ENCODE measurements at places on chromosomes 11 and 22.

GRCh38 chr22:50376085-50376651, 33.0 kb downstream of the PPP6R2 start:
- DNase-seq = no peak

DNA sequence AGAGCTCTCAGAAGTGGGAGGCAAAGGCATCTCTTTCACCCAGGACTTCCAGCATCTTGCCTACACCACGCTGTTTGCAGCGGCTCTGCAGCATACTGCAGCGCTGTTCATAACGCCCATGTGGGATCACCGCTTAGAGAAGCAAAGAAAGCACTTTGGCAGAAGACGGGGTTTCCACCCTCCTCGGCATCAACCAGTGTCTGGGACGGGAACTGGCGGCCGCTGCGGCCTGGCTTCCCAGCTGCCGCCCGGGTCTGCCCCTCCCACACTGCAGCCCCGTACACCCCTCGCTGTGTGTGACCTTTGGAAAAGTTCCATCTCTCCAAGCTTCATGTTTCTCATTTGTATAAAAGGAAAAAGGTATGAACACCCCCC, 545 bp upstream of the TIRAP start:
- DNase-seq = no peak

- DNase-seq = no peak
Measured at GRCh38 chr11:112748713-112749543, 212.3 kb upstream of the NCAM1 start.

DNA sequence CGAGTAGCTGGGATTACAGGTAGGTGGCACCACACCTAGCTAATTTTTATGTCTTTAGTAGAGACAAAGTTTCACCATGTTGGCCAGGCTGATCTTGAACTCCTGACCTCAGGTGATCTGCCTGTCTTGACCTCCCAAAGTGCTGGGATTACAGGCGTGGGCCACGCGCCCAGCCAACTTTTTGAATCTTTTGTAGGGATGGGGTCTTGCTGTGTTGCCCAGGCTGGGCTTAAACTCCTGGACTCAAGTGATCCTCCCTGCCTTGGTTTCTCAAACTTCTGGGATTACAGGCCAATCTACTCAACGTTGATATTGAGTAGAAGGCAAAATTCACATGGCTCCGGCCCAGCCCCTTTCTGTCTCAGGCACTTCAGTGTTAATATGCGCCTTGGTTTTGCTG, 93.9 kb downstream of the MED15 start:
- DNase-seq = no peak

DNA sequence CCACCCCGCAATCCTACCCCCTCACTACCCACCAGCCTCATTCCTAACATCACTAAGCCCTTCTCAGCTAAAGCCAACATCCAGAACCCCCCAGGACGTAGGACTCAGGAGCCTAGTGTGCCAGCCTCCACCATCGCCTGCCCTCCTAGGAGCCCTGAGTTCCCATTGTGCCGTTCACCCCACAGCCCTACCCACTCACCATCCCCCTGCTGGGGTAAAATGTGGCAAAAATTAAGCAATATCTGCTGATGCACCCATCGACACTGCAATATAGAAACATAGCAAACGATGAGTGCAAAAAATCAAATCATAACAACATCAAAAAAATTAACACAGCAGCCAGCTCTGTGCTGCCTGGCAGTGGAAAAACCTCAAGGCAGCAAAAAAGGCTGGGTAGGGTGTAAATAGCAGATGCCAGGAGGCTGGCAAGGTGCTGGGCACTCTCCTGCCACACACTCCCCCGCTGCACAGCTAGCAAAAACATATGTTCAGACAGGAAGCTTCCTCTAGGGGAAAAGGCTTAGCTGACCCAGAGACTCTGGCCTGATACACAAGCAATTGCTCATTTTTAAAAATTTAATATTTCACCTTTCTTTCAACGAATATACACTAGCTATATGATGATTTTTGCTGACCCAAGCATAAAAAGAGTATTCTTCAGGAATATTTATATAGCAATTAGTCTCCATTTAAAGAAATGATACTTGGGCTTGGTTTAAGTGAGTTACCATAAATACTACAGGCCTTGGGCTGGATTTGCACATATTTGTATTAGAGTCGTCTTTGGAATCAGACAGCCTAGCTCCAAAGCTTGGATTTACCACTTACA, 33.8 kb downstream of the PRDM10 start:
- no peak for DNase-seq

- no peak for DNase-seq
Measured at GRCh38 chr11:73308961-73309919, 1.2 kb downstream of the ARHGEF17 start.

DNA sequence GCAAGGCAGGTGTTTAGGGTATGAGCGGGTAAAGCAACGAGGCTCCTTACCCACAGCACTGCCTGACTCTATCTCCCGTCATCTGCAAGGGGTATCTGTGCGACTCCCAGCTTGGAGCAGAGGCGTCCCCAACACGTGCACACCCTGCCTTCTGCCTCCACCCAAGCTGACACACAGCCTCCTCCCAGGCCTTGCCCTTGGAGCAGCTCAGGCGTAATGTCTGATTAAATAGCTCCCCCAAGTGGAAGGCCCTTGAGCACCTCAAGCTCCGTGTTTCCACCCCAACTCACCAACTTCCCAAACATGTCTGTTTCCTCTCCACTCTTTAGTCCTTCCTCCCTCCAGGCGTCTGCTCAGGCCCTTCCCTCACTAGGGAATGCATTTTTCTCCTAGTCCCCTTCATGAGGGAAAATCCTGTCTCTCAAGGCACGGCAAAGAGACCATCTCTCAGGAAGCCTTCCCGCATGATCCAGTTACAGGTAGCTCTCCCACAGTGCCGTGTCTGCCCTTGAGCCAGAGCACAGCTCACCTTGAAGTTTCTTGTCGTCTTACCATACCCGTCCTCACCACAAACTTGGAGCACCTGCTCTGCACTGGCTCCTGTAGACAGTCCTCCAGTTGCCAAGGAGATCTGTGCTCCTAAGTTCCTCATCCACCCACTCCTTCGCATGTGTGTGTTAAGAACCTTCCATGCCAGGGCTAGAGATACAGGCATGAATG, 15.8 kb downstream of the CYB5R2 start:
- no peak for DNase-seq

- no peak for DNase-seq
Measured at GRCh38 chr22:44133161-44133560, 47.6 kb upstream of the PARVG start.

DNA sequence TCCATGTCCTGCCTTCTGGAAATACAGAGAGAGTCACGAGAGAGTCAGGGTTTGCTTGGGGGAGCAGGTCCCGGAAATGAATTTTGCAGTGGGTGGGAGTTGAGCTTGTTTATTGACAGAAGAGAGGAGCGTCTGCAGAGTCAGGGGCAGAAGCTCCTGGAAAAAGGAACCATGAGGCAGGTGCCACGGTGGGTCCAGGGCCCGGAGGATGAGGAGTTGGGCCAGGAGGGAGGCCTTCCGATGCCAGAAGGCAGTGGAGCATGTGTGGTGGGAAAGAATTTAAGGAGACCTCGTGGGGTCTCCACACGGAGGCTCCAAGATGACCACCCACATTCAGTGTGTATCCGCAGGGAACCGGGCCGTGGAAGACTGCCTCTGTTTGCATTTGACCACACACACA, 461.2 kb downstream of the BRD1 start:
- no peak for DNase-seq

DNA sequence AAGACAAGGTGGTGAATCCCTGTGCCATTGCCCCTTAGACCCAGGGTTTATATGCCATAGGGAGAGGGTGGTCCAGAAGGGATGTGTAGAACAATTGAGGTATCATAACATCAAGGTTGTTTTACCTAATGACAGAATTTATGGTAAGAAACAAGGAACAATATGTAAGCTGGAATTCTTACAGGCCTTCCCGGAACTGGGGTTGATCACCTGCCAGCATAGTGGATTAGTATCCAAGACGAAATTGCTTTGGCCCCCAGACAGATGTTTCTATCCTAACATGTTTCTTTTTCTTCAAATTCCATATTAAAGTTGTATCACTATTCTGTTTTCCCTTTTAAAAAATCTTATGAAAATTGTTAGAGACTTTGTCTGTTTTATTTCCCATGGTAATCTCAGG, 343.8 kb upstream of the ANO3 start:
- DNase-seq = no peak

GRCh38 chr11:66680966-66681645, 3.4 kb upstream of the RBM4B start:
- no peak for DNase-seq

- DNase-seq = no peak
Measured at GRCh38 chr11:85539740-85540139, 87.4 kb downstream of the DLG2 start.

DNA sequence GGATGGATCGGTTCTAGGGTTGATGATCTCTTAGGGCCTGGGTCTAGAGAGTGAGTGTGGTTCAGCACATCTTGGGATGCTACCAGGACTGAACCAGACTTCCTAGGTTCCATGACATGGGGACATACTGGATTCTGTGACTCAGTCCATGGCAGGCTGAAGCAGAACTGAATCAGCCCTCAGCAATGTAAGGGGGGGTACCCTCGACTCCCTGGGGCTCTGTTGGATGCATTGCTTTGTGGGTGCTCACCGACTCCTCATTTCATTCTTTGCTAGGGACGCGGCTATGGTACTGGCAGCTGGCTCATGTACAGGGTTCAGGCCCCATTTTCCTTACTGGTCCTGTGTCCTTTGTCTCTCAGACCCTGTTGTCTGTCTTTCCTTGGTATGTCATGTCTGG, 733 bp upstream of the GRAMD1B start:
- no peak for DNase-seq

GRCh38 chr22:20966883-20967696, at the start of gene AIFM3:
Gene AIFM3, plus strand, starts transcription at chr22:20967255. Its CDS starts 690 bp downstream, at chr22:20967945.
- no peak for DNase-seq

GRCh38 chr11:105911454-105911853, 110.6 kb downstream of the MSANTD4 start:
- DNase-seq = no peak

DNA sequence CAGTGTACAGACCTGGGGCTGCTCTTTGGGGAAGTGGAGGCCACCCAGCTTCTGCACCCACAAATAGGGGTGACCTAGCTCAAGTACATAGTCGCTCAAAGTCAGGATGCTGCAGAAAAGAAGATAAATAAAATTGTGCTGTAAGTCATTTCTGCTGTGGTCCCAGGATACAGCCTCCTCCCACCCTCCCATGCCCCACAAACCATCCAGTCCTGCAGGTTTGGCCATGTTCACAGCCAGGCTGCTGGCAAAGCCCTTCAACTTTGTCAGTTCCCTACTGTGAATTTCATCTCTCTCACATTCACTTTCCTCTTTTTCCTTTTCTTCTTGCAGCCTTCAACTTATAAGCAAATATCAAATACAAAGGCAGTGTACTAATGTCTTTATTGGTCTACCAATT, 33.6 kb downstream of the THOC5 start:
- no peak for DNase-seq

DNA sequence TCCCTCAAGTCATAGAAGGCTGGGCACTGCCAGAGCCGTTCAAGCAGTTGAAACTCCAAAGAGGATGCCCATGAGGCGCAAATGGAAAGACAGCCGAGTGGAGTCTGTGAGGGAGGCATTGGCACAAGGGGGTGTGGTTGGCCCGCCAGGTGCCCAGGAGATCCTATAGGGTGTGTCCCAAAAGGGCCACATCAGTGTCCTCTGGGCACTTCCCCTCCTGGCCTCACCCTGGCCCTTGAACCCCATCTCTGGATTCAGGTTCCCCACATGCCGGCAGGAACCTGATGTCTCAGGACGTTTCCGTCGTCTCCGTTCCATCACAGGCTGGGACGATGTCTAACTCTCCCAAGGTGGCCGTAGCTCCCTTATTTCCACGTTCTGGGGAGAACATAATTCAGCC, 54.3 kb downstream of the SBF1 start:
- DNase-seq = no peak

GRCh38 chr11:122173587-122173986, 57.6 kb upstream of the BLID start:
- no peak for DNase-seq

- DNase-seq = peak; percentile 12
Measured at GRCh38 chr11:130315354-130315970, 745 bp upstream of the ZBTB44 start.

DNA sequence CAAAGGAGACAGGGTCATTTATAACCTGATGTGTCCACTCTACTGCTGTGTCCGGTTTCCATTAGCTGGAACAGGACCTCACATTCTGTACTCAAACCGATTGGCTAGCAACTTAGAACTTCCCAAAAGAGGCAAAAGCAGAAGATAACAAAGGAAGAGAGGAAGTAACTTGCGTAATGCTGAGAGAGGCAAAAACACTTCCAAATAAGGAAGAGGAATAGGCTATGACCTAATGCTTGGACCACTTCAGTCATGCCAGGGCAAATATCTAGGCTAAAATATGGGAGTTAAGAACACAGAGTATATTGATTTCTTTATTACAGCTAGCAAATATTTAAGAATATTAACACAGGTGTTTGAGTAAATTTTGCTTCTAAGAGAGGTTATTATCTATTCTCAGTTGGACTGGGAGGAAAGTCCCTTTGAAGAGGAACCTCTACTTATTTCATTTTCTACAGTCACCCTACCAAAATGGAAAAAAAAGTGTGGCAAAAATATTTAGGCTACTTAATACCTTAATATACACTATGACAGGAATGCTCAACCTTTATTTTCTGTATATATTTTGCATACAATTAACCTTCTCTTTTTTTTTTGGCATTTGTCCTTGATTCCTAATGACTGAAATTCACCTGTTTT, 499.8 kb upstream of the CHORDC1 start:
- no peak for DNase-seq

- no peak for DNase-seq
Measured at GRCh38 chr11:70244698-70245097, 25.8 kb upstream of the PPFIA1 start.

GRCh38 chr11:125950696-125951651, 5.1 kb downstream of the VSIG10L2 start:
- DNase-seq = no peak

- DNase-seq = no peak
Measured at GRCh38 chr11:113182288-113182687, 132.1 kb upstream of the TTC12 start.

DNA sequence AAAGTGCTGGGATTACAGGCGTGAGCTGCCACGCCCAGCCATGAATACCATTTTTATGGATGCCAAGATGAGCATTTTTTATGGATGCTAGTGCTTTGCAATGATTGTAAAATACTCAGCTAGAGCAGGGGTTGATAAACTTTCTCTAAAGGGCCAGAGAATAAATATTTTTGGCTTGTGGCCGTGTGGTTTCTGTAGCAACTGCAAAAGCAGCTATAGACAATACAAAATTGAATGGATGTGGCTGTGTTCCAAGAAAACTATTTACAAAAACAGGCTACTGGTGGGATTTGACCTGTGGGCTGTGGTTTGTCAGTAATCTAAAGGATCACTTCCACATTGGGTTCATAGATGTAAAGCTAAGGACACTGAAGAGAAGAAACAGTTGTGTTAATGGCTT, 56.0 kb downstream of the COMMD9 start:
- no peak for DNase-seq

All from activated CD4-positive, alpha-beta T cell treated with anti-CD3 and anti-CD28 coated beads, Interleukin-2, amount 50 U/mL, for 24 hours (primary cell).